ENCODE measurements at places on chromosomes 11 and 22.

DNA sequence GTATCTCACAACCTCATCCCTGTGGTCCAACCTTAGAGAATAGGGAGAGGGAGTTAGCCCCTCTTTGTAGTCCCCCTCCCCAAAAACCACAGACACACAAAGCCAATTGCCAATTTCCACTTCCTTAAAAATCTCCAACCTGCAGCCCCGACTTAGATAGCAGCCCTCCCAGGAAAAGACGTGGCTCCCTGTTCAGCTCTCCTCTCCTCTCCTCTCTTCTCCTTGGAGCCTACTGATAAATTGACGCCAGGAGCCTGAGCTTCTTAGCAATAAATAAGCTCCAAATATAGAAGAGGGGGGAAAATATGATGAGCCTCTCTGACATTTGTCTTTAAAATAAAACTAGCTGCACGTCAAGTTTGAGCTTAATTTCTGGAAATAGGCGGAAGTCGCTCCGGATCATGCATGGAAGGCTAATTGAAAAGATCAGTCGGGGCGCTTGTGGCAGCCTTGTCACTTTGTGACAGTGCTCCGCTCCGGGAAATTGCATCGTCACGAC lies 7.3 kb downstream of the PAX6 start:
- no peak for DNase-seq

GRCh38 chr11:46102843-46103242 lies 18.4 kb downstream of the PHF21A start:
- no peak for DNase-seq

DNA sequence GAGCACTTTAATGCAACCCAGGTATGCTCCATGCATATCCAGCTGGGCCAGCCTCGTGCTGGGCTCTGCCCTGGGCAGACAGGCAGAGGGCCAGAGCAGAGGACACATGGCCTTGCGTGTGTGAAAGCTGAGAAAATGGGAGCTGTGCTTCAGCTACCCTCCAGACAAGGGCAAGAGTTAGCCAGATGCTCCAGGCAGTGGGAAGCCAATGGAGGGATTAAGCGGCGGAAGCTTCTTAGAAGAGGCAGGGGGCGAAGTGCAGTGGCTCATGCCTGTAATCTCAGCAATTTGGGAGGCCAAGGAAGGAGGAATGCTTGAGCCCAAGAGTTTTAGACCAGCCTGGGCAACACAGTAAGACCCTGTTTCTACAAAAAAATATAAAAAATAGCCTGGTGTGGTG lies 9.8 kb upstream of the ARHGEF17 start:
- no peak for DNase-seq

DNA sequence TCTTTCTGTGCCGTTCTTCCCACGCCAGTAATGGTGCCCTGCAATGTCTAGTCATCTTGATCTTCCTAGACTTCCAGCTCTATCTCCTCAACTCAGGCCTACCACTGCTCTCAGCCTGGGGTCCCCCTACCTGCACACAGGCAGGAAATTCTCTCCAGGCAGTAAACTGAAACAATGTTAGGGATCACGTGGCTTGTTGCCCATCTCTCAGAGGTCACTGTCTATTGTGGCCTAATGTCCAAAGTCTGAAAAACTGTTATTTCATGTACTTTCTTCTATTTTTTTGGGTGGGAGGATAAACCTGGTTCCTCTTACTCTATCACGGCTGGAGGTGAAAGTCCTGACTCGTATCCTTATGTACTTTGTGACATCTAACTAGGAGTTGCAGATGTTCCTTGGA lies 59.1 kb downstream of the CCDC34 start:
- no peak for DNase-seq

- DNase-seq: no peak
Measured at GRCh38 chr11:41826085-41826484, 366.6 kb upstream of the LRRC4C start.

DNA sequence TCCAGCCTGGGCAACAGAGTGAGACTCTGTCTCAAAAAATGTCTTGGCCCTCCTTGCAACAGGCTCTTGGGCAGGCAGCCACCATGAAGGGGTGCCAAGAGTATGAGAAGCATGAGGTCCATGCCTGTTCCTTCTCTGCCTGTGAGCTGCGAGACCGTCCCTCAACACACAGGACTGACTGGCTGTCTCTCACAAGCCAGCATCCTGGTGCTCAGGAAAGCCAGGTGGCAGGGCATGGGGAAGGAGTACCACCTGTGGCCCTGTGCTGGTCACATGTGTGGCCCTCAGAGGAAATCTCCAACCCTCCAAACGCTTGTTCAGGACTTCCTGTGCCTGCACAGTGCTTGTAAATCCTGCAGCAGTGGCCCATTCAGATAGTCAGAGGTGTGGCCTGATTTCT lies 83.2 kb downstream of the ATXN10 start:
- DNase-seq: no peak

- no peak for DNase-seq
Measured at GRCh38 chr11:28137832-28138231, 29.6 kb downstream of the METTL15 start.

DNA sequence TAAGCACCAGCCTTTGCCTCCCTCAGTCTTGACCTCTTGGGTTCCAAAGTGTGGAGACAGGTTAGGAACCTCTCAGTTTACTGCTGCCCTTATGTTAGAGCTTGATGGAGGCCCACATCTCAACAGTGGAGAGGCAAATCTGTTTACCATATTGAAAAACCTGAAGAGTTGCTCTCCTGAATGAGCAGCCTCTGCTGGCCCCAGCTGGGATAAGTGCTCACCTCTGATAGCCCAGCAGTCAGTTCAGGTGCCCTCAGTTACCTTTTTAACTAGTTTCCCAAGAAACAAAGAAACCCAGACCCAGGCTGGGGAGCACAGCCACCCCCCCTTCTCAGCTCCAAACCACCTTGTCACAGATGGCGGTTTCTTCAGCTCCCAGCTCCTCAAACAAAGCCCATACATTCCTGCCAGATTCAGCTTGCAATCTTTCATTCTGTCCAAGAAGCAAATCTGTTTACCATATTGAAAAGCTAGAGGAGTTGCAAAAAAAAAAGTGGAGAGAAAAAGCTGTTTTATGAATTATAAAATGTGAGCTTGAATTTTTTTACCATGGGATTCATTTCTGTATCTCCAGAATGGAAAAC lies 57.2 kb downstream of the PPFIBP2 start:
- DNase-seq: no peak

- DNase-seq: no peak
Measured at GRCh38 chr11:27460158-27460978, 12.2 kb downstream of the LGR4 start.
